ENCODE measurements at places on chromosomes 5 and 9. TPM values are rescaled to one million over a fixed set of nuclear protein-coding genes. Genes with fewer than 3 reads are reported as not detected.

GRCh38 chr5:126354012-126354857 is 69.0 kb upstream of the GRAMD2B start:
- no peaks in the 10 kb centered on the region for H3K27me3 ChIP-seq
- H3K4me1 ChIP-seq = no peaks in the 10 kb centered on the region
- H3K27ac ChIP-seq = no peak overlapping the region
- H3K36me3 ChIP-seq = no peaks in the 10 kb centered on the region
- no peak overlapping the region for H3K4me3 ChIP-seq

DNA sequence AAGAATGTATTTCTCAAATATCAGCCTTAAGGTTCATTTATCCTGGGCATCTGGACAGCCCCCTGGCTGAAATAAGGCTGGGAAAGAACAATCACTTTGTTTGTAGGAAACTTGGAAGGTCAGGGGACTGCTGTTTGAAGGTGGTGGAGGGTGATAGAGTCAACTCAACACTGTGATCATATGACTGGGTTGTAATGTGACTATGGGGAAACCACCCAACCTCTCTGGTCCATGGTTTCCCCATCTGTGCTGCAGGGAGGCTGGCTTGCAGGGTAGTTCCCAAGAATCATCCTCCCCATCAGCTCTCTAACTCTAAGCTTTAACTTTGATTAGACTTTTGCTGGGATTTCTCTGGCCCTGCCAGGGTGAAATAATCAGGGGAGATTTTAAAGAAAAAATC is 10.0 kb downstream of the INSYN2B start:
- no peaks in the 10 kb centered on the region for H3K27me3 ChIP-seq
- no peak overlapping the region for H3K4me3 ChIP-seq
- no peaks in the 10 kb centered on the region for H3K4me1 ChIP-seq
- DNase-seq = no peak

DNA sequence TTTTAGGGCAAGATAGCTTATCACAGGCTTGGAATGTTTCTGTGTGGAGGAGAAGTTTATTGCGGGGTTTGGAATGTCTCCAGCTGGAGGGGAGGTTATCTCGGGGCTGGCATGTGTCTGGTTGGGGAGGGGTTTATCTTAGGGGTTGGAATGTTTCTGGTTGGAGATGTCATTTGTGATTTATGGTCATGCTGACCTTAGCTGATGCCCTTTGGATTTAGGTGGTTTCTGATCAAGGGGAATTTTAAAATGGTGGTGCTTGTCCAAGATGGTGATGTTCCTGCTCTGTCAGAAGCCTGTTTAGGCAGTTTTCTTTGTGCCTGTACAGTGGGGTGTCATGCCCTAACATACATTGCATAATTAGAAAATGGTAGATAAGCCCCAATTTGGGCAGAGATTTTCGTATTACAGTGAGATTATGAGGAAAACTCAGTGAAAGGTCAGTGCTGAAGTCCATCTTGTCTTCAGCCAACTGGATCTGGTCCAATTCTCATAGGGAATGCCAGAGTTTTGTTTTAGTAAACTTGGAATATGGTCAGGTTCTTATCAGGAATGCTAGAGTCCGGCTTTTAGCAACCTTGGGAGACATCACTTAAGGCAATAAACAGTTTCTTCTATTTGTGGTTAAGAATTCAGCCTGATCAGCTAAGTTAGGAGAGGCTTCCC is 14.3 kb downstream of the CDK20 start:
- H3K4me3 ChIP-seq = no peak overlapping the region
- no peaks in the 10 kb centered on the region for H3K36me3 ChIP-seq
- H3K4me1 ChIP-seq = peaks cover 3% of the 10 kb centered on the region
- DNase-seq = no peak
- peak overlapping the region; percentile 19 for H3K27ac ChIP-seq
- no peaks in the 10 kb centered on the region for H3K27me3 ChIP-seq

DNA sequence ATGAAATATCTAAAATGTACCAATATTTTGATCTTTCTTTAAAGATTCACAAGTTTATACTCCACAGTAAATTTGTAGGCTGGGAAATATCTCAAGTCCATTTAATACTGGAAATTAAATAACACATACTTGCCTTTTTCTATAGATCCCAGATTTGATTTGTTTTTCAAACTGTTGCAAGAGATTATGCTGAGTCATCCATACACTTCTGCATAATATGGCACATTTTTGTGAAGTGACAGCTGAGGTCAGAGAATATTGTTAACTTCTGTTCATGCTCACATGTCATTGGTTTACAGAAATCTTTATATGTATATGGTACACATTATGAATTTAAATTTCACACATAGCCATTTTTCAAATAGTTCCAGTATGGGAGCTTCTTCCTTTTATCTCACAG is 1066.3 kb upstream of the NUDT12 start:
- no peak overlapping the region for H3K27ac ChIP-seq
- no peak overlapping the region for H3K4me3 ChIP-seq
- H3K36me3 ChIP-seq = no peaks in the 10 kb centered on the region
- no peaks in the 10 kb centered on the region for H3K4me1 ChIP-seq
- DNase-seq = no peak

DNA sequence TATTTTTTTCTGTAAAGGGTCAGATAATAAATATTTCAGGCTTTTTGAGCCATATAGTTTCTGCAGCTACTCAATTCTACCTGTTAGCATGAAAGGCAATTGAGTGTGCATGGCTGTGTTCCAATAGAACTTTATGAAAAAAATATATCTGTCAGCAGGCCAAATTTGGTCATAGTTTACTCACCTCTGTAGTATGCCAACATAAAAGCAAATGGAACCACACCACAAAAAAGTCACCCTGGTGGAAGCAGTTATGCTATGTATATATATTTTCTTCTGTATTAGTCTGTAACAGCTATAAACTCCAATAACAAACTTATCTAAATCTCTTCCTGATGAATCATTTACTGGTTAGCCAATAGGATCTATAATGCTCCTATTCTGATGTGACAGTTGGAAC is 3.4 kb downstream of the SLC38A9 start:
- no peaks in the 10 kb centered on the region for H3K36me3 ChIP-seq
- no peak for DNase-seq
- no peak overlapping the region for H3K4me3 ChIP-seq
- peaks cover 12% of the 10 kb centered on the region for H3K4me1 ChIP-seq
- H3K27ac ChIP-seq = no peak overlapping the region
- H3K27me3 ChIP-seq = no peaks in the 10 kb centered on the region

DNA sequence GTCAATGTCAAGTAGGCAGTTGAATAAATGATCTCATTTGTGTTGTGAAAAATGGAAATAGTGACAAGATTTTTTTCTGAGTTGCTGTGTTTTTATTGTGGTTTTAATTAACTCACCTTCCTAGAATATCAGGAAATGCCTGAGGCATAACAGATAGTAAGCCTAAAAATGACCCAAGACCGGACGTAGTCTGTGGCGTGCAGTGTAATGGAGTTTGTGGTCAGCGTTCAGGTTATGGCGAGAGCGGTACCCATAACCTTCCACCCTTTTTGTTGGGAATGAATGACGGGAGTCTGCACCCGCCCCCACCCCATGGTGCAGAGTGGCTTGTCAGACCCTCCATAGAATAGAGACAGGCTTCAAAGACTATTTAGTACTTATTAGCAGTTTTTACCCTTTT is 119.3 kb downstream of the GALNT10 start:
- peaks cover under 1% of the 10 kb centered on the region for H3K4me1 ChIP-seq
- no peak overlapping the region for H3K27ac ChIP-seq
- no peaks in the 10 kb centered on the region for H3K36me3 ChIP-seq
- no peak for DNase-seq
- no peak overlapping the region for H3K4me3 ChIP-seq

- no peak overlapping the region for H3K4me3 ChIP-seq
- peaks cover 3% of the 10 kb centered on the region for H3K4me1 ChIP-seq
- no peaks in the 10 kb centered on the region for H3K27me3 ChIP-seq
- no peak overlapping the region for H3K27ac ChIP-seq
Measured at GRCh38 chr9:92917176-92917800, 30.0 kb upstream of the FGD3 start.

DNA sequence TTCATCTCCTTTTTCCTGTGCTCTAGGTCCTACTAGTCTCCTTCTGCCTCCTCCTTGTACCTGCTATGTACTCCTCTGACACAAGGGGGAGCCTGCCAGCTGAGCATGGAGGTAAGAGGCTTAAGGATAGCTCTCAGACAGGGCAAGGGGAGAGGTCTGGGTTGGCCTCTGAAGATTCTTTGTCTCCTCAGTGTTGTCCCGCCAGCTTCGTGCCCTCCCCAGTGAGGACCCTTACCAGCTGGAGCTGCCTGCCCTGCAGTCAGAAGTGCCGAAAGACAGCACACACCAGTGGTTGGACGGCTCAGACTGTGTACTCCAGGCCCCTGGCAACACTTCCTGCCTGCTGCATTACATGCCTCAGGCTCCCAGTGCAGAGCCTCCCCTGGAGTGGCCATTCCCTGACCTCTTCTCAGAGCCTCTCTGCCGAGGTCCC is 3.8 kb downstream of the CREB3 start:
- peak; percentile 66 for DNase-seq
- peaks cover 12% of the 10 kb centered on the region for H3K4me1 ChIP-seq
- H3K36me3 ChIP-seq = peaks cover 38% of the 10 kb centered on the region
- no peak overlapping the region for H3K27ac ChIP-seq

DNA sequence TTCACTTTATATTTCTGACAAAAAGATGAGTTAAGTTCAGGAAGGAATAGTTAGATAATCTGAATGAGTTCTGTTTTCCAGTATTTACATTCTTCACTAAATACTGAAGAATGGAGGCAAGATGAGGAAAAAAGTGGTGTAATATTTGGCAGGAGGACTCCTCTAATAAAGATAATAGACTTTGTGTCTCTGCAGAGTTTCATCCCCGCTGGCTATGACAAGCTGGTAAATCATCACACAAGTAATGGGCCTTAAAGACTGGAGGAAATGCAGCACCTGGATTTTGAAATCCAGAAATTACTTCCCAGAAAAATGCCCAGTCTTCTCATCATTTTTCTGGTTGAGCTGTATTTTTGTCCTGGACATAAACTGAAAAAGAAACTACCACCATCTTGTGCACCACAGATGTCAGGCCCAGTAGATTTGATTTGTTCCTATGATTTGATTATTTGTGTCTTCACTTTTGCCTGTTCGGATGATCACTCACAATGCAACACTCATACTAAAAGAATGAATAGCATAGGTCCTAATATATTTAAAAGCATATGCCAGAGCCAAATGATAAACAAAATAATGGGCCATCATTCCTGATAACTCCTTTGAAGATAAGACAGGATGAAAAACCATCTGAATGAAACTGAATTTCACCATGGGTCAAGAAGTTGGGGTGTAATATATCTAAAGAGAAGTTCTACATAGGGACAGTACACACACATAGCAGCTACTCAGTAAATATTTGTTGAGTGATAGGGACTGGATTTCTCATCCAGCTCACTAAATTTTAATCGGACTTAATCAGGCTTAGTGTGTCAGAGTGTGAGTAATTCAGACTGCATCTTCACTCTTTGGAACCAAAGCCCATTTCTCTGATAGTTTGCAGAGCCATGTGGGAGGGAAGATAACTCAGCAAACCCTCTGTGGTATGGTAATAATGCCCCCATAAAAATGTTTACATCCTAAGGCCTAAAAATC is 200.5 kb downstream of the HINT1 start:
- H3K27me3 ChIP-seq = no peaks in the 10 kb centered on the region
- no peak overlapping the region for H3K4me3 ChIP-seq
- H3K27ac ChIP-seq = no peak overlapping the region
- DNase-seq = no peak

GRCh38 chr9:112029921-112030444 is 133.4 kb downstream of the UGCG start:
- no peak overlapping the region for H3K27ac ChIP-seq
- H3K36me3 ChIP-seq = no peaks in the 10 kb centered on the region
- DNase-seq = no peak
- peaks cover 27% of the 10 kb centered on the region for H3K4me1 ChIP-seq
- H3K4me3 ChIP-seq = no peak overlapping the region
- no peaks in the 10 kb centered on the region for H3K27me3 ChIP-seq

GRCh38 chr5:2614571-2614970 is 136.9 kb downstream of the IRX2 start:
- H3K4me1 ChIP-seq = no peaks in the 10 kb centered on the region
- no peak overlapping the region for H3K4me3 ChIP-seq
- H3K27ac ChIP-seq = no peak overlapping the region
- H3K36me3 ChIP-seq = no peaks in the 10 kb centered on the region
- no peaks in the 10 kb centered on the region for H3K27me3 ChIP-seq
- no peak for DNase-seq

DNA sequence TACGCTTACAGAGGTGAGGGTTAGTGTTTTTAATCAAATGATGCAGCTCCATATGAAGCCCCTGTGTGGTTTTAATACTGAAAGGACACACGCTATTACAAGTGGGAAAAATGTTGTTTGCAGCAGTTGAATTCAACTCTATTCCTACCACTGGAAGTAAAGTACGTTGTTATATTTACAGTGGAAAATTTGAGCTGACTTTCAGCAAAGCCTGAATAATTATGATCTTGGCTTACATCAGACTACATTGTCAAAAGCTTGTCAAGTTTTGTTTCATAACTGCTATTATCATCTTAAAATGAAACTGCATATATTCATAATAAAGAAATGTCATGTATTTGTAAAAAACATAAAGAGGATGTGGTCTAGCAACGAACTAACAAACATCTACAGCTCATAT is 818.5 kb downstream of the SEMA5A start:
- no peak overlapping the region for H3K4me3 ChIP-seq
- no peaks in the 10 kb centered on the region for H3K36me3 ChIP-seq
- no peak overlapping the region for H3K27ac ChIP-seq
- DNase-seq = no peak

DNA sequence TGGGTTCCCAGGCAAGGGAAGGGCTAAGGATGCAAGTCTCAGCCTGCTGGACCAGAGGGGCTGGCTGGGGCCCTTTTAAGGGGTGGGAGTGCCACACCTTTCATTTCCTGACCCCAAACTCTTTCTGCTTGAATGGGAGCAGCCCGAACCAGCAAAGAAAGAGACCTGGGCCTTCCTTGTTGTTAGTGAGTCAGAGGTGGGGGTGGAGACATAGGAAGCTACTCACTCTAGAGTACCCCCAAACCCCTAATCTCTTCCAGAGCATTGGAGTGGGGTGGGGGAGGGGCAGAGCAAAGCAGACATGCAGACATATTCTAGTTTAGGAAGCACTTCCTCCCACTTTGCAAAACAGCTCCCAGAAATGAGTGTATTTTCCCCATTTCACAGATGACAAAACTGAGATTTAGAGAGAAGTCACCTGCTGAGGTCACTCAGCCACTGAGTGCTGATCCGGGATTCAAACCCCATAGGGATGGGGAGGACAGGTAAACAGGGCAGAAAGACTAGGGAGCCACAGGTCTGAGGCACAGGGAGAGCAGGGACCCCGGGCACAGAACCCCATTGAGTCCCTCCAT is 6.0 kb upstream of the AQP3 start:
- no peaks in the 10 kb centered on the region for H3K27me3 ChIP-seq
- DNase-seq = no peak
- no peak overlapping the region for H3K4me3 ChIP-seq
- no peak overlapping the region for H3K27ac ChIP-seq
- H3K36me3 ChIP-seq = no peaks in the 10 kb centered on the region
- peaks cover 2% of the 10 kb centered on the region for H3K4me1 ChIP-seq

GRCh38 chr5:112549127-112549526 is 130.1 kb upstream of the EPB41L4A start:
- no peaks in the 10 kb centered on the region for H3K27me3 ChIP-seq
- no peaks in the 10 kb centered on the region for H3K4me1 ChIP-seq
- no peak overlapping the region for H3K27ac ChIP-seq
- H3K36me3 ChIP-seq = no peaks in the 10 kb centered on the region
- no peak for DNase-seq

Gene CDH9
- not detected for polyA plus RNA-seq

Gene SCGB3A2
- not detected for polyA plus RNA-seq

Gene ST8SIA4
- polyA plus RNA-seq = 0.80 TPM

Gene THBS4
- 6.1 TPM for polyA plus RNA-seq

Gene IZUMO3
- polyA plus RNA-seq = not detected

Gene EPB41L4A
- polyA plus RNA-seq = 4.4 TPM

Gene PCDHB8
- polyA plus RNA-seq = 0.49 TPM

Gene ZNF454
- polyA plus RNA-seq = 1.6 TPM

Gene MLLT3
- polyA plus RNA-seq = 1.8 TPM

Gene PLAA
- 4.6 TPM for polyA plus RNA-seq

Gene BTNL8
- polyA plus RNA-seq = 0.31 TPM

All from pancreas (tissue), 10 donors.